ENCODE measurements at places on chromosomes 5 and 9.

DNA sequence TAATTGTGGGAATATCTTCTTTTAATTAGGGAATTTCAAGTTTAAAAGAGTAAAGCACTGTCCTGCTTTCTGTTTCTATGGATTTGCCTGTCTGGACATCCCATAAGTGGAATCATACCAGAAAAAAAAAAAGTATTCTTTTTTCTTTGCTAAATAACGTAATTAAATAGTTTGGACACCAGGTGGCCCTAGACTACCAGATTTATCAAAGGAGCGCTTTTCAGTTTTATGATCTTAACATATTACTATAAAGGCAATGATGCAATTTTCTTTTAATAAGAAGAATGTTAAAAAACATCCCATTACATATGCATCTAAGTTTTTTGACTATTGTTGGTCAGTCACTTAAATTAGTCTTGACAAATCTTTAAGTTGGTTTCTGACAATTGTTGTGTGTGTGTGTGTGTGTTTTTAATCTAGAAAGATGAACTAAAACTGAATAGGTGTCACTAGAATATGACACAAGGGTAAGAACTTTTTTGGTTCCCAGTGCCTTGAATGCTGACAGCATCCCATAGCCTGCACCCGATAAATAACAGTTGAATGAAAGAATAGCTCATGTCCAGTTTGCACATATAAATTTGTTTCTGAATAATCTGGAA, 49.5 kb downstream of the C5orf22 start:
- DNase-seq, result peak; percentile 52

- DNase-seq, result no peak
These were observed 271.3 kb downstream of the ZSWIM6 start for GRCh38 chr5:61603211-61603908.

- DNase-seq, result no peak
These were observed 250.2 kb downstream of the CYLC2 start for GRCh38 chr9:103245369-103245768.

DNA sequence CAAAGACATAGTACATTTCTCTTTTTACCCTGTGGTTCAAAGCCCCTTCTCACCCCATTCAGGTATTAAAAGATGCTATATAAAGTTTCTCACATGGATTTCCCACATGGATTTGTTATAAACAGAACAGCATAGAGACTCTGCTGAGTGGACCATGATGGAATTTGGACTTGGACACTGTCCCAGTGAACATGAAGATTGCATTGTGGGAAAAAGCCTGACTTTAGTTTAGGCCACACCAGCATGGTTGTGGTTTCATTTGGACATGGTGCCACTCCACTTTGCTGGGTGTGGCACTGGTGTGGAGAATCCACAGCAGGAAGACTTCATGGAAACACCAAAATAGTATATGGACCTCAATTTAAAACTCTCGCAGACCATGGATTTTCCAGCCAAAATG, 124.6 kb downstream of the ARHGAP26 start:
- no peak for DNase-seq

GRCh38 chr5:7629561-7629960, 221.4 kb downstream of the CFAP90 start:
- DNase-seq, result peak; percentile 43

DNA sequence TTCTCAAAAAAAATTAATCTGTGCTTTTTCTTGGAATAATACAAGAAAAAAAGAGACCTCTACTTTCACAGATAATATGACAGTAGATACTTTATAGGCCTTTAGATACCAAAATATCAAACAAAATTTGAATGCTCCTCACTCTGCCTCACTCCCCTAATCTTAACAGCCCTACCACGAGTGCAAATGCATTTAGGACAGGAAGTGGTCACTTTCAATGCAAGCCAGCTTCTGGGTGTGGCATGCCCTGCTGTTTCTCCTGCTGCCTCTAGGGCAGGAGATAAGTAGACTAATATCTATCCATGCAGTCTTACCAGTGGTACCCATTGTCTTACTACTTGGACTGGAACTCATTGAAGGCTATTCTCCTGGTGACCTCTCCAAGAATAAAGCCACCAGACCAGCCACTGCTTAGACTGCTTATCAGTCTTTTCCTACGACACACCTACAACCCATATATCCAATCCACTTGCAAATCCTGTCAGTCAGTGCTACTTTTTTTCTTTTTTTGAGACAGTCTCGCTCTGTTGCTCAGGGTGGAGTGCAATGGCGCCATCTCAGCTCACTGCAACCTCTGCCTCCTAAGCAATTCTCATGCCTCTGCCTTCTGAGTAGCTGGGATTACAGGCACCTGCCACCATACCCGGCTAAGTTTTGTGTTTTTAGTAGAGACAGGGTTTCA, 23.0 kb downstream of the FRRS1L start:
- DNase-seq, result no peak

DNA sequence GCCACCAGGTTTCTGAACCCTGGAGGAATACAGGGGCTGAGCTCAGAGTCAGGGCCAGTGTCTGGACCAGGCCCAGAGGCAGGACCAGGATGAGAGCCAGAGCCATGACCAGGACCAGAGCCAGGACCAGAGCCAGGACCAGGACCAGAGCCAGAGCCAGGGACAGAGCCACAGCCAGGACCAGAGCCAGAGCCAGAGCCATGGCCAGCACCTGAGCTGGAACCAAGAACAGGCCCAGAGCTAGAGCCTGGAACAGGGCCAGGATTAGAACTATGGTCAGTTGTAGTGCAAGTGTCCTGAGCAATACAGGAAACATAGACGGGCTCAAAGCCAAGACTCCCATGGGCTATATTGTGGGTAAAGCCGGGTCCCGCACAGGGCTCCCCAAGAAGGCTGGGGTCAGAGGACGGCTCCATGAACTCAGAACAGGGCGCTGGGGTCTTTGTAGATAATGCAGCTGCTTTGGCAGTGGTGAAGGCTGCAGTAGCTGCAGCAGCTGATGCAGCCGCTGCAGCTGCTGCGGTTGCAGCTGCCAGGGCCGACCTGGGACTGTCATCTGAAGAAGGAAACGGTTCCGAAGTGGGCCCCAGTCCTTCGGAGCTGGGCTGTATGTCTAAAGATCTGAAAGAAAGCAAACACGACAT, 559 bp downstream of the SPAG8 start:
- no peak for DNase-seq

GRCh38 chr5:157130925-157131324, 11.7 kb downstream of the MED7 start:
- no peak for DNase-seq

GRCh38 chr9:123326662-123327093, 29.3 kb upstream of the CRB2 start:
- DNase-seq, result no peak

DNA sequence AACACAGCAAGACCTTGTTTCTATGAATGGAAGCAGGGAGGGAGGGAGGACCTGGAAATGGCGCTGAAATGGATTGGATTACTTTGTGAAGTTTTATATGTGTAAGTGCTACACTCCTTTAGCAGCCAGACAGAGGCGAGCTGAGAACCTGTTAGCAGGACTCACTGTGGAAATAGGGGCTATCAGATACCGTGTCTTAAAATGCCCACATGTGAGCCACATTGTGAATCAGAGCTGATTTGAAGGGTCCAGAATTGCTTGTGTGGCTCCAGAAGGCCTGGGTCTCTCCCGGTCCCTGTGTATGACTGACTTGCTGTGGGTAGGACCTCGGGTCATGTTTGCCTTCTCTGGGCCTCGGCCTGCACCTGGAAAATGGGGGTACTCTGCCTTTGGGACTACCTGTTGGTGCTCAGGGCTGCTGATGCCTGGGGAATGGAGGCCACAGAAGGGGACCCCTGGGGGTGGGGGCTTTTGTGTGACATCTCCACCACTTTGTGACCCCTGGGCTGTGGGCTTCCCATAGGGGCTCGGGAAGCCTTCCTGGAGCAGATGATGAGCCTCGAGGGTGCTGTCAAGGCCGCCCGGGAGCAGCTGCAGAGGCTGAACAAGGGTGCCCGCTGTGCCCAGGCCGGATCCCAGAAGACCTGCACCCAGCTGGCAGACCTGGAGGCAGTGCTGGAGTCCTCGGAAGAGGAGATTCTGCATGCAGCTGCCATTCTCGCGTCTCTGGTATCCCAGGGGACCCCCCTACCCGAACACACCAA, 24.0 kb upstream of the AIF1L start:
- DNase-seq, result no peak

- no peak for DNase-seq
These were observed 166.4 kb downstream of the TLE1 start for GRCh38 chr9:81522716-81523551.

GRCh38 chr9:115999498-115999897, 154.1 kb upstream of the PAPPA start:
- DNase-seq, result no peak

DNA sequence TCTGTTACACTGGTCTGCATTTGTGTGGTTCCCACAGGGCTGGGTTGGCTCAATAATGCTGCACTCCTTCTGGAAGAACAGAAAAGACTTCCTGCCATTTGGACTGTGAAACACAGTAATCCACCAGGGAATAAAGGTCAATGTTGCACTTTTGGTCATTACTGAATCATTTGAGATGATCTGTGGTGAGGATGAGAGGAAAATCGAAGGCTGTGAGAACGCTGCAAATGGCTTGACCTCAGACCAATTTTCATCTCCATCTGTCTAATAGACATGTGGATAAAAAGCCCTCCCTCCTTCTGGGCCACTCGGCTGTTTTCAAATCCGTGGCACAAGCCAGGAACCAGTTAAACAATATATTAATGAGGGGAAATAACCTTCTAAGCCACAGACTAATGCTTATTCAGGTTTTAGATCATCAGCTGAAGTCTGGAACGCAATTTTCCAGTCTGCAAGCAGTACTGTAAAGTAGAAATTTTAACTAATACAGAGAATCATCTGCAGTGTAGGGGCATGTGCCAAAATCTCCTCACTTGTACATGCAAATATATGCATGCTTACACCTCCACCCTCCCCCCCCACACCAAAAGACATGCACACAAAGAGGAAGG, 20.2 kb downstream of the TLE1 start:
- DNase-seq, result no peak

- no peak for DNase-seq
These were observed 98.2 kb downstream of the USP20 start for GRCh38 chr9:129933185-129934040.
